Activated B cell treated with CpG ODN at 0.5 μM for 24 hours (primary cell): ENCODE measurements at places on chromosomes 13 and 19. TPM values are rescaled to one million over a fixed set of nuclear protein-coding genes. Genes with fewer than 3 reads are reported as not detected.

DNA sequence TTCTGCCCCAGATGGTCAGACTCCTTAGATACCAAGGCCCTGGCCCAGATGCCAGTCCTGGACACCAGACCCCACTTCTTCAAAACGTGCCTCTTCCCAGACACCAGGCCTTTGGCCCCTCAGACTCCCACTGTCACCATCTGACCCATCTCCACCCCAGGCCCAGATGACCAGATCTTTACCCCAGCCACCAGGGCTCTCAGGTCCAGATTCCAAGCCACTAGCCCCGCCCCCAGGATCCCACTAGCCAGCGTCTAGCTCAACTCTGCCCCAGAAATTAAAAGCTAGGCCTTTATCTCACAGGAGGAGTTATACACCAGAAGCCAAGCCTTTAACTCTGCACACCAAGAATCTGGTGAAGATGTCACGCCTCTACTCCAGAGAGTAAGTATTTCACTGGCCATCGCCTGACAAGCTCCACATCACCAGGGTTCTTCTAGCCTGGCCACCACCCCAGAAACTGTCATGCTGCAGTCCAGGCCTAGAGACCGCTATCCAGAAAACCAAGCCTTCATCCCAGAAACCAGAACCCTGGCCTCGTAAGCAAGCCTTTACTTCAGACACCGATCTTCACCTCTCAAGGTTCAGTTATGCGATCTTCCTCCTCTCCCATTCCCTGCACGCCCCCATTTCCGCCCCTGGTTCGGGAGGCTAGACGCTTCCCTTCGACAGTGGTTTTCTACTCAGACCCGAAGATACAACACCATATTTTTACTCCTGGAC, 595 bp downstream of the XAB2 start:
- DNase-seq, result no peak

GRCh38 chr13:65677906-65678305, 1552.2 kb downstream of the PCDH9 start:
- no peak for DNase-seq

Gene ZNF541
- total RNA-seq, result not detected in 2 replicates

GRCh38 chr19:7710616-7711015, 8.7 kb upstream of the FCER2 start:
- DNase-seq, result no peak

Gene NCR1
- total RNA-seq, result not detected in 2 replicates

GRCh38 chr19:49771674-49772139, 4.9 kb downstream of the AP2A1 start:
- DNase-seq, result no peak

Gene C19orf85
- not detected in 2 replicates for total RNA-seq

GRCh38 chr19:33174186-33174585, 19.9 kb upstream of the LRP3 start:
- no peak for DNase-seq

DNA sequence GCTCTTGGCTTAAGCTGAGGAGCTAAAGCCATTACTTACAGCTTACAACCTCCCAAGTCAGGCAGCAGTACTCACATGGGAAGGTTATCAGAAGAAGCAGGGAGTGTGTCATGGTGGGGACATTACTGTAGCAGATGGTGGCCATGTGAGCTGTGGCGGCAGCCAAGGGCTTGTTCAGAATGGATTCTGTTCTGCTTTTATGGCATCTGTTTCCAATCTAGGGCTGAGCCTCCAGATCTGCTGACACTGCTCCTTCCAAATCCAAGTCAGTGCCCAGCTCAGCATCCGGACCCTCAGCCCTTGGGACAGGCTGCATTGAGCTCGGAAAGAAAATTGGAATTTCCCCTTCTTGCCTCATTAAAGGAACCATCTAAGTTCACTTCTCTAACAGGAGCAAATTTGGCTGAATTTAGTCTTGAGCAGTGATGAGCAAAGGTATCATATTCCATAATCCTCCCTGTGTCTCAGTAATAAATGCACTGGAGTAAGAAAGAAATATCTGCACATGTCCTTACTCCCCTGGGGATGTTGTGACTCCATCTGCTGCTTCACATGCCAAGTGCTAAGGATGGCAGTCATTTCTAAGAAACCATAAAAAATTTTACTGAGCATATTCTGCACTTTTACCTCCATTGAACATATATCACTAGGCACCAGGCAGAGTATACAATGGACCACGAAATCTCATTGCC, 73.9 kb downstream of the KCTD12 start:
- DNase-seq, result no peak

GRCh38 chr13:91126806-91127205, 220.7 kb upstream of the MIR17HG start:
- no peak for DNase-seq

Gene TNFRSF19
- not detected in 2 replicates for total RNA-seq

Gene FFAR2
- not detected in 2 replicates for total RNA-seq
